ENCODE measurements at places on chromosomes 6 and 20.

DNA sequence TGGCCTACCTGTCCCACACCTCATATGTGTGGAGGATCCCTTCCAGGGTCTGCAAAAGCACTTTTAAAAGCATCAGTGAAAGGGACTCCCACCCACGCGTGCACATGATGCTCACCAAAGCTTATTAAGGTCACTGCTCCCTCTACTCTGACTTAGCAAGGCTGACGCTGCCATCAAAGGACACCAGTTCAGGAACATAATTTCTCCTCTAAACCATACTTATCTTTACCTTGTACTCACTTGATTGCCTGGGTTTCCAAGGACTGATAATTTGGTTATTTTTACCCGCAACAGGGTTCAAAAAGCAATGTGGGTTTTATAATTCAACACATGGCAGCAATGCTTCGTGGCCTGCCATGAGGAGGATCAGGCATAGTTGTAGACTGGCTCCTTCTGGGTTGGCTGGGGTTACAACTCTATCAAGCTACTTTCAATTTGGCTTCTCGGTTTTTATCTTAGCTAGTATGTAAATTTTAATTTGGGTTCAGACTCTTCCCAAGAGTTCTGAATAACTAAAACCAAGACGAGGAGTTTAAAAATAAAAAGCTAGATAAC, 52.2 kb upstream of the EMILIN3 start:
- no peak for DNase-seq

DNA sequence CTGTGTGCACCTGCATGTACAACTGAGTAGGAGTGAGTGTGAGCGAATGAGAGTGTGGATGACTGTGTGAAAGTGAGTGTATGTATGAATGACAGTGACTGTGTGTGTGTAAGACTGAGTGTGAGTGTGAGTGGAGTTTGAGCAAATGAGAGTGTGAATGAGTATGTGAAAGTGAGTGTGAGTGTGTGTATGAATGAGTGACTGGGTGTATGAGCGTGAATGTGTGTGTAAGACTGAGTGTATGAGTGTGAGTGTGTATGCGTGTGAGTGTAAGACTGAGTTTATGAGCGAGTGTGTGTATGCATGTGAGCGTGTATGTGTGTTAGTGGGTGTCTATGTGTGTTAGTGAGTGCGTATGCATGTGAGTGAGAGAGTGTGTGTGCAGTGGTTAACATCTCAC, 220.8 kb downstream of the QKI start:
- no peak for DNase-seq

DNA sequence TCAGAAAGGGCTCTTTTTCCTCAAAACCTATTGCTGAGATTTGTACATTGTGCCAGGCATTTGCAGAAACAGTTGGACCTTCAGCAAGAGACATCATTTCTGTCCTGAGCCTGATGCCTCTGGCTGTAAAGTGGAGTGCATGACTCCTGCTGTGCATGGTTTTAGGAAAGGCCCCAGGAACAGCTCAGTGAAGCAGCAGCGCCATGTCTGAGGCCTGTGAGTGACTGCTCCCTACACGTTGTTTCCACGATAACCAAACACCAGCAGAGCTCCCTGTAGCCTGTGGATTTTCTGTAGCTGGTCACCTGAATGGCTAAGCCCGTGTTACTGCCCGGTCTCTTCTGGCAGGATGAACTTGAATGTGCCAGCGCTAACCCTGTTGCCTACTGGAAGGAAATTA, 232.5 kb downstream of the TFAP2C start:
- no peak for DNase-seq

GRCh38 chr6:42418724-42419123, 33.0 kb downstream of the TRERF1 start:
- DNase-seq, result no peak

- DNase-seq, result no peak
Observed at GRCh38 chr6:43505718-43506117, 4.4 kb downstream of the LRRC73 start.

DNA sequence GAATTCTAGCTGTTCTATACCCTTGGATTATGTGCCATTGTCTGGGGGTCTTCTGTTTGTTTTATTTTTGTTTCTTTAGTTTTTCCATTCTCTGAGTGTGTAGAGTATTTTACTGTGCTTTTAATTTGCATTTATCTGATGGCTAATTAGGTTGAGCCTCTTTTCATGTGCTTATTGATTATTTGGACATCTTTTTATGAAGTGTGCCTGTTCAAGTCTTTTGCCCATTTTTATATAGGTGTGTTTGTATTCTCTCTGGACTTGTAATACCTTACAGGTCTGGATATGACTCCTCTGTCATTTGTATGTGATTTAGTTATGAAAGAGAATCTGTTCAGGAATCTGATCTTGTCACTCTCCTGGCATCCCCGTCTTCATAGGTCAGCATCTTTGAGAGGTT, 22.6 kb upstream of the APCDD1L start:
- no peak for DNase-seq

DNA sequence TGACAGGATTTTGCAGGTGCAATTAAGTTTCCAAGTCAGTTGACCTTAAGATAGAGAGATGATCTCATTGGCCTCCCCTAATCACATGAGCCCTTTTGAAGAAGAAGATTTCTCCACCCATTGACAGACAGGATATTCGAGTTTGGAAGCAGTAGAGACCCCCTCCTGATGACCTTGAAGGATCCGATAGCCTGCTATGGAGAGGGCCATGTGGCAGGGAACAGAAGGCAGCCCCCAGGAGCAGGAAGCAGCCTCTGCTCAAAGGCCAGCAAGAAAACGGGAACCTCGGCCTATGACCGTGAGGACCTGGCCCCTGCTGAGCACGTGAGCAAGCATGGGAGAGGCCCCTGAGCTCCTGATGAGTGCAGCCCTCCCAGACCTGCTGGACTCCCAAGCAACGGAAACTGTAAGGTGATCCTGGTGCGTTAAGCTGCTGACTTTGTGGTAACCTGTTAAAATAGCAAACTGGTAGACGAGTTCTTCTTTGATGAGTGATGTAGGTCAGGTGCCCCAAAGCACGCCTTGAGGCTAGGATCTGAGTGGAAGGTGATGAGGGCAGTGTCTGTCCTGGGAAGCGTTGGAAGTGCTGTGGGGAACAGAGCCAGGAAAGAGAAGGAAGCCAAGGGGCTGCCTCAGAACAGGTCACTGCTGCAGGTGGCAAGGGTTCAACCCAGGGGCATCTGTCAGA, 18.5 kb upstream of the TUBB2A start:
- DNase-seq, result no peak

GRCh38 chr20:3189561-3190131, 14.8 kb downstream of the DDRGK1 start:
- no peak for DNase-seq

DNA sequence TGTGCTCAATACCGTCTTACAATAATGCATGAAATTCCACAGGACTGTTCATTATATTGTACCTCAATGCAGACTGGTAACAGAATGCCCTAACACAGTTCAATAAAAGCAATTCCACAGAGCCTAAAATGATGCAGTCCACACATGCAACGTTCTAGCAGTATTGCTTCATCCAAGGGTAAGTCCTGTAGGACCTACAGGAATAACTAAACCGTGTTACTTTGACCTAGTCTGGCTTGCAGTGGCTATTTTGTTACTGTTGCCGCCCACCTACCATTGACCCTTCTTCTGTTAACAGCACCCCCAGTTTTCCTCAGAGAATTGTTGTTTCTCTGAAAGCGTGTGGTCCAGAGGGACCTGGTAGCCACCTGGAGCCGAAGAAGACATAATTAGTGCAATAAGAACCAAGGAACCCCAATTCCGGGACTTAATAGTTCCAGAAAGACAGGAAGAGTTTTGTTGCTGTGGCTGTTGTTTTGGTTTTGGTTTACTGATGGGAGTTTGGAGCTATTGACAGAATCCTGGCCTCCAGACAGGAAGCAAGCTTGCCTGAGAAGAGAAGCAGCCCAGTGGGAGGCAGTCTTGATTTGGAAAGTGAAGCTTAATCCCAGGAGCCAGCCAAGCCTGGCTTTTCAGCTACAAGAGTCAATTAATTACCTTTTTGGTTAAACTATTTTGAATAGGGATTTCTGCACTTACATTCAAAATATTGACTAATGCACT, 91.3 kb downstream of the FRK start:
- DNase-seq, result no peak

DNA sequence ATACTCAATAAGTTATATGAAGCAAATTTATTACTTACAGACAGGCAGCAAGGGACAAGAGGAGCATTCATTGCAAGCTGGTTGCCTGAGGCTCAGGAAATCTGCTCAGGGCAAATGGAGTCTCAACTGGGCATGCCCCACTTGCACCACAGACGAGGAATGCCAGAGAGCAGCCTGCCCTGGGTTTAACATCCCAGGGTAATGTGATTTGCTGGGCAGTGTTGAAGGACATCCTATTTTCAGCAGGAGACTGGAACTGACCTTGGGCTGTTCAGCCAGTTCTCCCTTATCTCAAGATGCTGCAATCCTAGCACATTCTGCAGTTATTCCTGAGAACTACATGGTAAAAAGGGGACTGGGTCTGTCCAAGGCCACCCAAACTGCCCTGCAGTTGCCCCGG, 3.8 kb upstream of the ENTPD6 start:
- no peak for DNase-seq

DNA sequence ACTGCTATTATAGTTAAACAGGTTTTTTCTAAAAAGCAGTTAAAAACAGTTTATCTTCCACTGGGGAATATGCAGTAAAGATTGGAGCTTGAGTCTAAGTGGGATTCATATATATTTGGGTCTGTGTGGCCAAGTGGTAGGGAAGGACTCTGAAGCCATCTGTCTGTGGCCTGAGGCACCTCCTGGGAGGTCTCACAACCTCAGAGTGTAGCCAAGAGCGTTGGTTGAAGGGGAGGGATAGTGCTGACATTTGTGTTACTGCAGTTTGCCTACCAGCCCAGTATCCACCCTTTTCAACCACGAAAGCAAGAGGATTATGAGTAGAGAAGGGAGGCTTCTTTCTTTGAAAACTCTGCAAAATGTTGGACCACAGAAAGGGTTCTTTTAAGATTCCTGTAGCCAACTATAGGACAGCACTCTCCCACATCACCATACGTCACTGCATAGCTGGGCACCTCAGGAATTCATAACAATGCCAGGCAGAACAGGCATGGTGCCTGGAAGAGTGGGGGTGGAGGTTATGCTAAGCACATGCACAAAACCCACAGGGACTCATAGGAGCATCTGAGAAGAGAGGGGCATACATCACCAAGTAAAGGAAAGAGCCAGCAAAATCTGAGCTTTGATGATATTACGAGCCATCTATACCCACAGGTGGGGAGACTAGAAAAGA, 90.5 kb upstream of the HEY2 start:
- DNase-seq, result no peak

GRCh38 chr6:26354162-26354561, 10.8 kb upstream of the BTN3A2 start:
- no peak for DNase-seq

GRCh38 chr20:49096203-49096730, 50.2 kb downstream of the CSE1L start:
- no peak for DNase-seq

DNA sequence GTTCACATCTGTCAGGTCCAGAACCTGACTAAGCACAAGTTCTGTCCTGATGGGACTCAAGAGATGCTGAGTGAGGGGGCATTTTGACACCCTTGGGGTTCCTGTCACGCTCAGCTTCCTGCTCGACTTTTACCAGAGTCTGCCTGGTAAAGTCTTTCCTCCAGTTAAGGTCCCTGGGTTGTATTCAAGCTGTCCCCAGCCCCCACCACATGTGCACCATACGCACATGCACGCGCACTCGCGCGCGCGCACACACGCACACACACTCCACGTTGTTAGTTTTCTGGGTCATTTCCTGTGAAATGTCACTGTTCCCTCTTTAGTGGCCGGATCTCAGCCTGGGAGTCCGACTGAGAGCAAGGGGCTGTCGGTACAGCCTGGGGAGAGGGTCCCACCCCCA, 166.1 kb downstream of the GMPR start:
- no peak for DNase-seq

GRCh38 chr6:75334266-75335040, 49.9 kb upstream of the TMEM30A start:
- no peak for DNase-seq

- no peak for DNase-seq
Observed at GRCh38 chr6:134523903-134524650, 206.2 kb upstream of the SGK1 start.

DNA sequence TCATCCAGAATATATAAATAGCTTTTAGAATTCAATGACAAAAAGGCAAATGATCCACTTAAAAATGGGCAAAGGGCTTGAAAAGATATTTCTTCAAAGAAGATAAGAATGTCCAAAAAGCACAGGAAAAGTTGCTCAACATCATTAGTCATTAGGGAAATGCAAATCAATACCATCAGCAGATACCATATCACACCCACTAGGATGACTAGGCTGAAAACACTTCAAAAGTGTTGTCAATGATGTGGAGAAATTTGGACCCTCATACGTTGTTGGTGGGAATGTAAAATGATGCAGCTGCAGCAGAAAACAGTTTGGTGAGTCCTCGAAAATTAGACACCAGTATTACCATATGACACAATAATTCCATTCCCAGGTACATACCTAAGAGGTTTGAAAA, 303.6 kb upstream of the SLC35B3 start:
- no peak for DNase-seq

- DNase-seq, result no peak
Observed at GRCh38 chr6:40054186-40054585, 119.9 kb upstream of the MOCS1 start.

- DNase-seq, result no peak
Observed at GRCh38 chr6:130513770-130514169, 148.0 kb downstream of the TMEM200A start.

DNA sequence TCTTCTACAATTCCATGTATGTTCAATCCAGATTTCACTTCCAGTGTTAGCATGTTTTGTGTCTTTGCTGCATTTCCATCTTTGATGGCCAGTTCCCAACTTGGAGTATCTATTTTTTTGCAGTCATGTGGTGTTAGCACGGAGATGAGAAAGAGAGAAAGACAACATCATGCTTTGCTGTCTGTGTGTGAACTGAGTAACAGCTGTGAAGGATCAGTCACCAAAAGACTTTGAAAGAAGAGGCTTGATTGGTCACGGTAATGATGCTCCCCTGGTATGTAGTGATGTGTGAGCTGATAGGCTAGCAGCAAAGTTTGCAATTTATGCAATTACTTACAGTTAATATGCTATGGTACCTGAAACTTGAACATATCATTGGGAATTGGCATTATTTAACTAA, 731.3 kb upstream of the NRSN1 start:
- DNase-seq, result no peak

DNA sequence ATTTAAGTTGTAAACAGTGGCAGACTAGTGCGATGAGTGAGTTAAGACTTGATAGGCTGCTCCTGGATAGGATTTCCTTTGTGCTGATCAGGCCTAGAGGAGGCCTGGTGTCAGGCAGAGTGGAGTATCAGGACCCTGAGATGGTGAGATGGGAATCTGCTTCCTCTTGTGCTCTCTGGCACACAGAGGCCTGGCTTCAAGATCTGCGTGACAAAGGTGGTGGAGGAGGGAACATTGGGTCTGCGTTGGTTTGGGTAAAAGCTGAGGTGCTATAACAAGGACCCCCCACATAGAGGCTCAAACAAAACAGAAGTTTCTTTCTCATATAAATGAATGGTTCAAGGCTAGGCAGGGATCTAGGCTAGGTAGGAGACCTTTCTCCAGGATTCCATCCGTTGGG, 20.3 kb downstream of the SCAND1 start:
- DNase-seq, result no peak

Measured in NCI-H2107 (cell line).